ENCODE measurements at places on chromosomes 3 and 15.

- H3K4me3 ChIP-seq: no peak overlapping the region
- DNase-seq: no peak
- no peaks in the 10 kb centered on the region for H3K36me3 ChIP-seq
- H3K27ac ChIP-seq: no peak overlapping the region
- peaks cover 21% of the 10 kb centered on the region for H3K4me1 ChIP-seq
Measured at GRCh38 chr15:58087871-58088270, 22.4 kb upstream of the ALDH1A2 start.

DNA sequence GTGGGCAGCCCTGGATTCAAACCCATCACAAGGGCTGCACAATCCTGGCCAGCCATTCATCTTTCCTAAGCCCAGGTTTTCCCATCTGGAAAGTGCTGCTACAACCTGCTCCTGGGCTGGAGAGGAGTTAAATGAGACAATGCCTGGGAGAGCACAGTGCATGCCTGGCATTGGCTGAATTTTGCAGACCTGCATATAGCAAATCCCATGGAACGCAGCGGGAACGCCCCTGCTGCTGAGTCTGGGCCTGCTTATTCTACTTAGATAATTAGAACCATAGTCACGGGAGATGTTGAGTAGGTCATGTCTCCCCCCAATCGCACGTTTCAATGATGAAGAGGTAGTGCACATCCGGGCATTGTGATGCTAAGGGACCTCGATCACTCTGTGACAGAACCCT is 46.6 kb downstream of the ABTB1 start:
- H3K36me3 ChIP-seq: no peaks in the 10 kb centered on the region
- no peak overlapping the region for H3K27ac ChIP-seq
- no peak for DNase-seq
- H3K4me3 ChIP-seq: no peak overlapping the region
- H3K27me3 ChIP-seq: peaks cover 3% of the 10 kb centered on the region

DNA sequence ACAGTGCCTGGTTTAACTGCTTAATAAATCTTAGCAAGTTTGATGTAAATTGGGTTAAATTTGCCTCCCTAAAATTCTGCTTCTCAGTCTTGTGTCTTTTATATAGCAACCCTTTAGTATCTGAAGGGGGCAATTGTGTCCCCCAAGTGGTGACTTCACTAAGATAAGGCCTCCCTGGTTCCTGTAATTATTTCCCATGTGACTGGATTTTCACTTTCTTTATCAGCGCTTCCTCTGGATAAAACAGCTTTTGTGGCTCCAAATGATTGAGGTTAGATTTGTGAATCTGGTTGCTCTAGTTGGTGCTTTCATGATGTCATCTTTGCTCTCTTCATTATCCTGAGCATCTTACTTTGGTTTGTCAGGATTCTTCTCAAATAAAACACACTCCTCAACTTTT is 334.3 kb upstream of the CTDSPL start:
- H3K36me3 ChIP-seq: no peaks in the 10 kb centered on the region
- H3K4me3 ChIP-seq: no peak overlapping the region
- DNase-seq: no peak
- no peaks in the 10 kb centered on the region for H3K4me1 ChIP-seq
- no peak overlapping the region for H3K27ac ChIP-seq

DNA sequence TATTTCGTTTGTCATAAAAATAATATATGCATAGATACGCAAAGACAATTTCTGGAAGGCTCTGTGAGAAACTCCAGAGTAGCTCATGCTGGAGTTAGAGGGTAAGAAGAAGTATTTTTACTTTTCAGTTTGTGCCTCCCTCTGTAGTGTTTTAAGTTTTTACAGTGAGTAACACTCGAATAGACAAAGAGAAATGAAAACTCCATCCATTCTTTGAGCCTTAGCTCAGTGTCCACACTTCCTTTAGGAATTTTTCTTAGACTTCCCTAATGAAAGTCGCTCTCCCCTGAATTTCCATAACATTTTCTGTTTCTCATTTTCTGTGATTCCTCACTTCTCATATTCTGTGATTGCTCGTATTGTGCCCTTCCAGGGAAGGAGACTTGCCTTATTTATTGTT is 2.1 kb downstream of the BLOC1S6 start:
- peaks cover 46% of the 10 kb centered on the region for H3K36me3 ChIP-seq
- H3K27ac ChIP-seq: peak overlapping the region; percentile 100
- H3K27me3 ChIP-seq: no peaks in the 10 kb centered on the region

GRCh38 chr3:67531181-67532101 is 123.0 kb downstream of the SUCLG2 start:
- no peaks in the 10 kb centered on the region for H3K27me3 ChIP-seq
- H3K36me3 ChIP-seq: peaks cover 48% of the 10 kb centered on the region
- H3K4me3 ChIP-seq: no peak overlapping the region
- peaks cover 40% of the 10 kb centered on the region for H3K4me1 ChIP-seq
- DNase-seq: no peak
- H3K27ac ChIP-seq: no peak overlapping the region

GRCh38 chr3:126008219-126008618 is 39.2 kb downstream of the ROPN1B start:
- no peak for DNase-seq
- no peak overlapping the region for H3K27ac ChIP-seq
- peaks cover 74% of the 10 kb centered on the region for H3K36me3 ChIP-seq
- no peaks in the 10 kb centered on the region for H3K27me3 ChIP-seq

All from activated T-cell treated with anti-CD3 and anti-CD28 coated beads, Interleukin-2, amount 50 U/mL, for 24 hours (primary cell).